ENCODE measurements at places on chromosomes 5 and 9. TPM values are rescaled to one million over a fixed set of nuclear protein-coding genes. Genes with fewer than 3 reads are reported as not detected.

TMC1 gene
- total RNA-seq, result 0.13 TPM

TSLP gene
- total RNA-seq, result not detected

STKLD1 gene
- total RNA-seq, result 0.49 TPM

PPIP5K2 gene
- total RNA-seq, result 35.2 TPM

ZNF608 gene
- 11.0 TPM for total RNA-seq

NUDT2 gene
- 48.1 TPM for total RNA-seq

INSL6 gene
- total RNA-seq, result not detected

KDM4C gene
- total RNA-seq, result 10.3 TPM

PCDHGA12 gene
- 4.7 TPM for total RNA-seq

LCP2 gene
- total RNA-seq, result 9.4 TPM

NR5A1 gene
- total RNA-seq, result not detected

All from mammary microvascular endothelial cell (primary cell).